ENCODE measurements at places on chromosomes 11 and 22.

- DNase-seq = peak; percentile 54
These were observed 42.1 kb upstream of the CRTAM start for GRCh38 chr11:122796128-122796717.

GRCh38 chr22:49786976-49787706, 40.5 kb downstream of the BRD1 start:
- no peak for DNase-seq

- DNase-seq = no peak
These were observed 225.3 kb upstream of the B3GAT1 start for GRCh38 chr11:134637091-134638015.

DNA sequence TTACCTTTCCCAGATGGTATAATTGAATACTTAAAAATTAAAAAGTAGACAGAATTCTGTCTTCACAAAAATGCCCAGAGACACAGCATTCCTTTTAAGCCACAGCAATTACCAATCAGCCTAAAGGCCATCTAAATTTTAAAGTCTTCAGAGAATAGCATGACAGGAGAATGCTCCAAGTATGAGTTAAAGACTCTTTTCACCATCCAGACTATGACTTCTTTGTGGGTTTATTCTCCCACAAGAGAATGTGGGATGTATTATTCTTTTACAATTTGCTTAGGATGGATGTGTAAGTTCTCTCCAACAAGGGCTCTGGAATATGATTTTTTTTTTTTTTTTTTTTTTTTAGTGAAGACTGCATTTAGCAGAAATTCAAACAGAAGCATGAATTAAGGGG, 249.9 kb downstream of the TTC28 start:
- DNase-seq = no peak

DNA sequence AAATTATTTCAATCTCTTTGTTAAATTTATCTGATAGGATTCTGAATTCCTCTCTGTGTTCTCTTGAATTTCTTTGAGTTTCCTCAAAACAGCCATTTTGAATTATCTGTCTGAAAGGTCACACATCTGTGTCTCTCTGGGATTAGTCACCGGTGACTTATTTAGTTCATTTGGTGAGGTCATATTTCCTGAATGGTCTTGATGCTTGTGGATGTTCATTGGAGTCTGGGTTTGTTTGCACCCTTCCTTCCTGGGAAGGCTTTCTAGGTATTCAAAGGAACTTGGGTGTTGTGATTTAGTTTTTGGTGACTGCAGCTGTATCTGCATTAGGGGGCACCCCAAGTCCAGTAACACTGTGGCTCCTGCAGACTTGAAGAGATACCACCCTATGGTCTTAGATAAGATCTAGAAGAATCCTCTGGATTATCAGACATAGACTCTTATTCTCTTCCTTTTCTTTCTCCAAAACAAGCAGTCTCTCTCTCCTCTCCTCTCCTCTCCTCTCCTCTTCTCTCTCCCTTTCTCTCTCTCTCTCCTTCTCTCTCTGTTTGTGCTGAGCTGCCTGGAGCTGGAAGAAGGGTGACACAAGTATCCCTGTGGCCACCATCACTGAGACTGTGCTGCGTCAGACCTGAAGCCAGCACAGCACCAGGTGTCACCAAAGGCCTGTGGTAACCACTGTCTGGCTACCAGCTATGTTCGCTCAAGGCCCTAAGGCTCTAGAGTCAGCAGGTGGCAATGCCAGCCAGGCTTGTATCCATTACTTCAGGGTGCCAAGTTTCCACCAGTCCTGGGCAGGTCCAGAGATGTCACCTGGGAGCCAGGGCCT, 3.3 kb upstream of the HEPN1 start:
- no peak for DNase-seq

- DNase-seq = no peak
These were observed 964.9 kb upstream of the CCDC90B start for GRCh38 chr11:84250834-84251613.
